ENCODE measurements at places on chromosomes 3 and 15.

GRCh38 chr15:63231706-63232105, 42.3 kb downstream of the RAB8B start:
- DNase-seq: no peak

GRCh38 chr3:134655706-134656105, 4.9 kb upstream of the KY start:
- no peak for DNase-seq

DNA sequence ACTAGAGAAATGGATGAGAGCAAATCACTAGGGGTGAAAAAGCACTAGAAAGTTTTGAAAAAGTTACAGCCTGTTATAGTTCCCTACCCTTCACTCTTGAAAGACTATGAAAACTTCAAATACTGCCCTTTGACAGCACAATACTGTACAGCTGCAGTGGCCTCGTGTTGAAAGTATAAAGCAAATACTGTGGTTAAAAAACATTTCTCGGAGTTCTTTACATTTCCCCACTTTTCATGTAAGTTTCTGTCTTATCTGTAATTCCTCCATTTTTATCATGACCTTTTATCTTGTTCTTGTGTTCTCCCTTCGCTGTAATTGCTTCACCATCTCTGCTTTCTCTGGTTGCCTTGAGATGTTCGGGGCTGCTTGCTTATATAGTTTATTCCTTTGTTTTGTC, 423.8 kb upstream of the CFAP20DC start:
- no peak for DNase-seq

- DNase-seq: no peak
These were observed 13.5 kb upstream of the TIPIN start for GRCh38 chr15:66369773-66370651.

DNA sequence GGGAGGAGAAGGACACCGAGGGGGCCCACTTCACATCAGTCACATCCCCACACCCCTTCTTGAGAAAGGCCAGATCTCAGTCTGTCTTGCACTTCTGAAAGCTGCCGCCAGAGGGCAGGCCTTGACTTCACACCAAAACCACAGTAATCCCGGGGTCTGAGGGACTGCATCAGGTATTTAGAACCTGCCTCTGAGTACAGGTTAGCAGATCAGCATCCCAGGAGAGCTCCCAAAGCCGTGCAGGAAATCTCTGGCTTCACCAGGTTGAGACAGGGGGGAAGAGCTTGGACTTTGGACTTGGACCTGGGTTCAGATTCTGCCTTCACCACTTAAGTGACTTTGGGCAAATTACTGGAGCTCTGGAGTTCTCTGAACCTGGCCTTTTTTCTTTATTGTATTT, 50.3 kb downstream of the LHFPL4 start:
- DNase-seq: peak; percentile 83

GRCh38 chr15:48336940-48337339, 5.7 kb downstream of the DUT start:
- DNase-seq: no peak

- no peak for DNase-seq
These were observed 90.8 kb downstream of the ANP32A start for GRCh38 chr15:68729789-68730411.

GRCh38 chr15:46242935-46243334, 608.1 kb downstream of the SQOR start:
- no peak for DNase-seq

- no peak for DNase-seq
These were observed 262.9 kb downstream of the TIGIT start for GRCh38 chr3:114556657-114557213.

GRCh38 chr3:164222197-164222596, 856.1 kb downstream of the SI start:
- DNase-seq: no peak

DNA sequence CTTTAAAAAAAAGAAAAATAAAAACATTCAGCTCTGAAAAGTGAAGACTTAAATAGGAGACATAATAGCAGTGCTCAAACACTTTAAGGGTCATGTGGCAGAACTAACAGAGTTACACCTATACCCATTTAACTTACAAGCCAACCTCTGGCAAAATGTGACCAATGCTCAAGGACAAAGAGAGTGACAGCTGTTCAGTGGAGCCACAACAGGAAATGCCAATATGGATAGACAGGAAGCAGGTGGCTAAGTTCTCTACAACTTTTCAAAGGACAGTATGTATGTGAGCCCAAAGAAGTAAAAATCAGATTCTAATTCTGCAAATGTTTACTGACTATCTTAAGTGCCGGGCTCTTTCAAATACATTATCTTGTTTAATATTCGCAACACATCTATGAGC, 3.4 kb downstream of the TMCC1 start:
- no peak for DNase-seq

GRCh38 chr3:13894096-13894806, 14.4 kb upstream of the WNT7A start:
- no peak for DNase-seq

GRCh38 chr3:39407773-39408492, 1.4 kb downstream of the RPSA start:
- no peak for DNase-seq

DNA sequence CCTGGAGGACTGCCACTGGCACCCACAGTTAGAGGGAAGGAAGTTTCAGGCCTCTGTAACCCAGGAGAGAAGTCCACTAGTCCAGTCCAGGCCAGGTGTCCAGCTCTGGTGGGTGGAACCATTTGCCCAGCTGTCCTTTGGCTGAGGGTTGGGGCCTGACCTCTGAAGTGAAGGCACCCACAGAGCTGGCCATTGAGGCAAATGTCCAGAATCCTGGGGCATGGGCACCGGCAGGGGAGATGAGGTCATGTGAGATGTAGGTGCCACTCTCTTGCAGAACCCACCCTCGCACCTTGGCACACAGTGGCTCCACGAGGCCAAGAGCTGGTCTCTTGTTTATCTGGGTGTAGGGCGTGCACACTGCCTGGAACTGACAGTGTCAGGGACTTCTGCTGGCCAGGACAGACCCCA, 162.8 kb downstream of the SMAD6 start:
- peak; percentile 31 for DNase-seq

GRCh38 chr3:43691120-43691995, 620 bp downstream of the ABHD5 start:
- peak; percentile 83 for DNase-seq

GRCh38 chr15:62568004-62568403, 402.9 kb upstream of the C2CD4B start:
- DNase-seq: no peak

- no peak for DNase-seq
These were observed 52.5 kb downstream of the CYP11A1 start for GRCh38 chr15:74314795-74315438.

GRCh38 chr3:123451186-123451585, 2.3 kb upstream of the ADCY5 start:
- no peak for DNase-seq

- no peak for DNase-seq
These were observed 58.6 kb downstream of the QTRT2 start for GRCh38 chr3:114115143-114115542.

- no peak for DNase-seq
These were observed 37.7 kb upstream of the TMEM45A start for GRCh38 chr3:100454677-100455076.

- no peak for DNase-seq
These were observed 145.0 kb downstream of the ARNT2 start for GRCh38 chr15:80549191-80549590.

GRCh38 chr3:131193641-131194238, 167.1 kb downstream of the NEK11 start:
- DNase-seq: no peak

DNA sequence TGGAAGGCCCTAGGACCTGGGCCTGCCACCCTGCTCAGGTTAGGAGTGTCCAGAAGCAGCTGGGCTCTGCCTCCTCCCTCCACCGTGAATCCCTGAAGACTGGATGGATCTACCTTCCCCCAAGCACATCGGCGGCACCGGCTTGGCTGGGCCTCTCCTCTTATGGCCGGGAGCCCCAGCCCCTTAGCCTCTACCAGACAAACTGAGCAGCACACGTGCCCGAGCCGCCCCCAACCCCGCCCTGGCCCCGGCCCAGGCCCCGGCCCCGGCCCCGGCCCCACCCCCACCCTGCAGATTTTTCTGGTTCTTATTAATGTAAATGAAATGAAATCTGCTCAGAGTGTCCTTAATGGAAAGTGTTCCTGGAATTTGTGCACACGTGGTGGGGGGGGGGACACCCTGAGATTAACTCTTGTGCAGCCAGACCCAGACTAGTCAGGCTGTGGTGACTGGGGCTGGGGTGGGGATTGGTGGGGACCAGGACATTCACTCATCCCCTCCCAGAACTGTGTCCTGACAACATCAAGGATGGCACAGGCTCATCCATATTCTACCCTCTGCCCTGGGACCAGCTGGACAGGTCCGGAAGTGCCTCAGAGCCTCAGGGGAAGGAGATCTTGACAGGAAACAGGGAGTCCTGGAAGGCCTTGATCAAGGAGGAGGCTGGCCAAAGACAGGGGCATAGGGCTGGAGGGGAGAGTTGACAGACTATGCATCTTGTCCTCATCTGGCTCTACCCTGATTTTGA, 30.9 kb upstream of the SEMA3F start:
- DNase-seq: no peak

GRCh38 chr3:11638495-11639358, 5.0 kb downstream of the VGLL4 start:
- DNase-seq: no peak

GRCh38 chr15:63901912-63902670, 68.3 kb upstream of the HERC1 start:
- no peak for DNase-seq

GRCh38 chr3:24315356-24315755, 179.3 kb downstream of the THRB start:
- DNase-seq: no peak

DNA sequence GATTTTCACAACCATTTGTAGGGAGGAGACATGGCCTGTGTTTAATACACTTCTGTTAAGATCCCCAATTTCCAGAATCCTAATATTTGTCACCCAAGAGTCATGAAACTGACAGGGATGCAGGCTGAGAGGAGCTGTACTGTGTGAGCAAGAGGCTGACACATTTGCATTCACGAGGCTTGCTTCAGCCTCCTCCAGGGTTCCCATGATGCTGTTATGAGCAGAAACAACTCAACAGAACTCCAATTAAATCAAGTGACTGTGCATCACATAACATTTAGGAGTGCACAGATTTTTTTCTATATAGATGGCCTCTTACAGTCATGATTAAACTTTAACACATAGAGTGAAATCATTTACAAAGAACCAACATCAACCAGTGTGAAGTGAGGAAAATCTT, 292.3 kb upstream of the STT3B start:
- no peak for DNase-seq

DNA sequence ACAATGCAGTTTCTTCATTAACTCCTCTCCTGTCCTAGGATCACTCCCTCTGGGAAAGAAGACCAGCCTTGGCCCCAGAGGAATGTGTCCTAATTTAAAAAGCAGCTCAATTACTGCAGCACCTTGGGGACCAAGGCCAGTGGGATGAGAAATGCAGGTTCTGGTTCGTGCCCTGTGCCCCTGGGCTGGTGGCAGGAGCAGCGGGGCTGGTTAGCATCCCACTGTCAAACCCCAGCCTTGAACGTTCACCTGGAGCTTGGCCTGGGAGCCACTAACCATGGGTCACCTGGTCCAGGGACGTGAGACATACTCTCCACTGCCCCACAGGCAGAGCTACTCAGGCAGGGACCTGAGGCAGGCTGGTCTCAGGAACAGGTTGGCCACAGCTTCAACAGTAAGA, 8.4 kb upstream of the RTP3 start:
- no peak for DNase-seq

GRCh38 chr3:51684971-51685751, 14.1 kb downstream of the TEX264 start:
- DNase-seq: no peak

DNA sequence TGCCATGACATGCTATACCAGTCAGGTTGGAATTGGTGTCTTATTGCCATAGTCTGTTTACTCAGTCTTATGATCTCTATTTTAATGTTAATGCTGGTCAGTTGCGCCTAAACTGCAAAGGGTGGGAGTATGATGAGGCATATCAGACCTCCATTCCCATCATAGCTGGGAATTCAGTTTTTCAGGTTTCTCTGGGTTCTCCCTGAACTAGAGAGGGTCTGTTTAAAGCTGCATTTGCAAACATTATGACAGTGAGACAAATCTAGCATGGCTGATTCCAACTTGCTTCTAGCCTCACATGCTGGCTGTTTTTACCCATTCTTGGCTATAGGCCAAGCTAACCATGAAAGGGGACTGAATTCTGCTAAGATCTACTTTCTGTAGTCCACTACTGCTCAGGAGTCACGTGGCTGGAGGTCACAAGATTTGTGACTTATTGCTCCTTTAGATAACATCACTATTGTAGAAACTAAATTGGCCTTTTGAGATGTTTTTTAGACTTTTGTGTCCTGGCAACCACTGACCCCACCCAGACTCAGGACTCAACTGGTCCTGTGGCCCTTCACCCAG, 96.5 kb downstream of the TGFBR2 start:
- no peak for DNase-seq

GRCh38 chr15:41692049-41692448, 31.8 kb downstream of the MGA start:
- DNase-seq: no peak

DNA sequence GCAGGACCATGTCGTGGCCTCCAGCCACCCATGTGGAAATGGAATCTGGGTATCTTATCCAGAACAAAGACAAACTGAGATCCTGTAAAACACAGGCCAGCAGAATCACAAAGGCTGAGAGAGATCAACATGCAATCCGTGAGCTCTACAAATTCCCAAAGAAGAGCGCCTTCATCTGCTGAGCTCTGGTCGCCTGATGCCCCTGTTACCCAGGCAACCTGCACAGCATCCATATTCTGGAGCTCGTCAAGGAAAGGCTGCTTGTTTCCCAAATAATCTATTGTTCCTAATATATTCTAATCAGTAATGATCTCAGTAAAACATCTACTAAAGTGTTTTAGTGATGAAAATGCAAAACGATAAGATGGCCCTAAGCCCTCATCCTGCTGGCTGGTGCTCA, 133.6 kb downstream of the OCA2 start:
- no peak for DNase-seq

- DNase-seq: no peak
These were observed 519.3 kb upstream of the ARPP21 start for GRCh38 chr3:35120026-35120425.

GRCh38 chr3:49722896-49723295, 855 bp downstream of the GMPPB start:
- no peak for DNase-seq

DNA sequence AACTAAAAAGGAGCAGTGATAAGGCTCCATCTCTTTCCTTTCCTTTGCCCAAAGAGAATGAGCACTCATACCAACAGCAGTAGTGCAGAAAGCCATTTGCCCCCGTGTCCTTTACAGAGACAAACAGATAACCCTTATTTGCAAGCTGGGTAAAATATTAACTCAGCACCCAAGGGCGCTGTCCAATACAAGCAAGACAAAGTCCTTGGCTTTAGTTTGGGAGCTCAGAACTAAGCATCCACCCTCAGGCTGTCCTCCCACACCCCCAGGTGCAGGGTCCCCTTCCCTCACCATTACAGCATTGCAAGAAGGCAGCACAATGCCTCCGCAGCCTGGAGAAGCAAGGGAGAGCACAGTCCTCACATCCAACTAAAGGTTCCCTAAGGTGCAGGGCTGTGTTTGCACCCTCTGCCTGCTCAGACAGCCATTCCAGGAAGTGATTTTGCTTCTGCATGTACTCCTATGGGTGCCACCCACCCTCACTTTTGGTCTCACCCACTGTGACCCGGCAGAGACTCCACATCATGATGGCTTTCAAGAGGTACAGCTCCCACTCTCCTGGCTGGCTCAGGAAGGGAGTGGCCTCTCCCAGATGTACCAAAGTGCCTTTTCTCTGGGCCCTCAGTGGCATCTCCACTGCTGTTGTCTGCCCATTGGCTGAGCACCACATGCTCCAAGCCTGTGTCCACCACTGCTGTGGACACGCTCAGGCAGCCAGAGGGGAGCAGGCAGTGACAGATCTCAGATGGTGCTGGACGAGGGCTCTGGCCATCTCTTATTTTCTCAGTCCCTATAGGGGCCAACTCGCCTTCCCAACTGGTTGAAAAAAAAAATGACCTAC, 34.1 kb upstream of the HES1 start:
- DNase-seq: no peak
